AG04450 (cell line): ENCODE measurements at places on chromosomes 12 and 14. TPM values are rescaled to one million over a fixed set of nuclear protein-coding genes. Genes with fewer than 3 reads are reported as not detected.

- DNase-seq: peak; percentile 71
Measured at GRCh38 chr12:23083267-23083666, 458.3 kb downstream of the ETNK1 start.

- no peak for DNase-seq
Measured at GRCh38 chr14:106308839-106309389, 782.5 kb downstream of the TMEM121 start.

- DNase-seq: peak; percentile 8
Measured at GRCh38 chr14:81529391-81529790, 4.3 kb downstream of the SEL1L start.

DNA sequence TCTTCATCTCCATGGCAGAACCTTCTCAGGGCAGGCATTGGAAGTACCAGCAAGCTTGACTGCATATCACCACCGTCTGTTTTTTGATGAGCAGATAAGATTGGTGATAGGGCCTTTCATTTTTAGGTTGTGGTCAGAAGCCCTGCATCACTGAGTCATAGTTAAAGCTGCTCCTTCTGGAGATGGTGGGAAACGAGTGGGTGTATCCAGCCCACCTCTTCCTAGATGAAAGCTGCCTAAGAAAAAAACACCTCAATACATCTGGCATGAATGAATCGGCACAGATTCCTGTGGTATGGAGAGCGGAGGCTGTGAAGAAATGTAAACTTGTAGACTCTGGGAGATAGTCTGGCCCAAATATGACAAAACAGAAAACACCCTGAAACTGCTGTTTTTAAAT, 248.7 kb upstream of the EGLN3 start:
- DNase-seq: no peak

DNA sequence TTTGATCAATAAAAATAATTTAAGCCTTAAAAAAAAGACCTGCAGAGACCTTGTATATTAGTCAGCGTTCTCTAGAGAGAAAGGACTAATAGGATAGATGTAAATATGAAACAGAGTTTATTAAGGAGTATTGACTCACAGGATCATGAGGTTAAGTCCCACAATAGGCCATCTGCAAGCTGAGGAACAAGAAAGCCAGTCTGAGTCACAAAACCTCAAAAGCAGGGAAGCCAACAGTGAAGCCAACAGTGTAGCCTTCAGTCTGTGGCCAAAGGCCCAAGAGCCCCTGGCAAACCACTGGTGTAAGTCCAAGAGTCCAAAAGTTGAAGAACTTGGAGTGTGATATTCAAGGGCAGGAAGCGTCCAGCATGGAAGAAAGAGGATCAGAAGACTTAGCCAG, 66.3 kb downstream of the TBX5 start:
- DNase-seq: peak; percentile 39

DNA sequence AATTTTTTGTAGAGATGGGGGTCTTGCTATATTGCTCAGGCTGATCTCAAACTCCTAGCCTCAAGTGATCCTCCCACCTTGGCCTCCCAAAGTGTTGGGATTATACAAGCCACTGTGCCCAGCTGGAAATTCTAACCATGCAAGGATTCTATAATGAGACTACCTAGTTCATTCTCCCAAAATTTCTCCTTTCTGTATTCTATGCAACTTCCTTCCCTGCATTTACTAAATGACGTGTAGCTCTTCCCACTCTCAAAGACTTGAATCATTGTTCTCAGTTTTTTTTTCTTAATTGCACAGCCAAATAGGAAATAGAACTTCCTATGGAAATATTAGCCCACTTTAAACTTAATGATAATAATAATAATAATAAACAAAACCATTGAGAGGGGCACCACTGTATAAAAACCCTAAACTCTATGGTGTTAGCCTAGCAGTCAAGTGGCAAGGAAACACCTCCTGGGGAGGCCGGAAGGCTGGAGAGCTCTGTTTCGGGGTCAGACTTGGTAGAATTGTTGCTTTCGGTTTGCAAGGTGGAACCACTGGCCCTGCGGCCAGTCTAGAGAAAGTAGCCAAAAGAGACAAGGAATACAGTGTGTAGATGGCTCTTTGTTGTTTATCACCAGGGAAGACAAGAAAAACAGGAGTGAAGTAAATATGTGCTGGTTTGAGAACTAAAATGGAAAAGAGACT, 40.0 kb upstream of the TESC start:
- DNase-seq: no peak

GRCh38 chr12:21677622-21678277, 20.1 kb upstream of the LDHB start:
- DNase-seq: no peak

GRCh38 chr14:106586098-106586704, 1059.8 kb downstream of the TMEM121 start:
- DNase-seq: no peak

DNA sequence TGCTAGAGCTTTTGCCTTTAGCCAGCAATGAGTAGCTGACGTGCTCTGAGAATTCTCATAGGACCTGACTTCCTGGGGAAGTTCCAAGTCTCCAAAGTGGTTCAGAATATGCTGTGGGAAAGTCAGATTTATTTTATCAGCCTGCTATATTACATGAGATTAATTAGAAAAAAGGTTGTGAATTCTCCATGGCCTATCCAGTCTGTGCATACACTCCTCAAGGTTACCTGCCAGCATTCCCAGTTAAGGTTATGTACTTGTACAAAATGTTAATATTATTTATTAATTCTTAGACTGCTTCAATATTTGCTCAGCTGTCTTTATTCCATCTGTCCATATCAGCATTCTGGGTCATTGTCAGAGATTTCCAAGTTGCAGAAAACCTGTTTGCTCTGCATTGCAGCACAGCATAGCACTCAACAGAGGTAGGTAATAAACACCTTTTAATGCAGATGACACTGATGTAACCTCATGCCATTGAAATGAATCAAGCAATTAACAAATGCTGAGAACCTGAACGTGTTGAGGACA, 2.7 kb upstream of the SEL1L start:
- no peak for DNase-seq

DNA sequence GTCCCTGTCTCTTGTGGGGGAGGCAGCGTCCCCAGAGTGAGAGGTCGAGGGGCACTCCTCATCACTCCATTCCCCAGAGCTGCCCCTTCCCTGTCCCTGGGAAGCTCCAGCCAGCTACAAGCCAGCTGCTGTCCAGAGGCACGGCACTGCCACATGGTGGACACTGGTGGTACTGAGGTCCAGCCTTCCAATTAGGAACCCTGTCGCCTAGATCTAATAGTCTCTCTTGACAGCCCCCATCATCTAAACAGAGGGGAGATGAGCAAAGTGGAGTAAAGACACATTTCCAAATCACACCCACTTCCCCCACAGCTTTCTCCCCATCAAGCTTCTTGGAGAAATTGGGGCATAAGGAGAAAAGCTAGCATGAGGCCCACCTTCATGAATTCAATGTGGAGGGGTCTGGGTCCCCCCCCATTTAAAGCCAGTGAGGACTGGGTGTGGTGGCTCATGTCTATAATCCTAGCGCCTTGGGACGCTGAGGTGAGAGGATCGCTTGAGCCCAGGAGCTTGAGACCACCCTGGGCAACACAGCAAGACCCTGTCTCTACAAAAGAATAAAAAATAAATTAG, 2.1 kb upstream of the INHBE start:
- no peak for DNase-seq

- DNase-seq: peak; percentile 54
Measured at GRCh38 chr14:102314242-102315011, 5.1 kb upstream of the ZNF839 start.

DNA sequence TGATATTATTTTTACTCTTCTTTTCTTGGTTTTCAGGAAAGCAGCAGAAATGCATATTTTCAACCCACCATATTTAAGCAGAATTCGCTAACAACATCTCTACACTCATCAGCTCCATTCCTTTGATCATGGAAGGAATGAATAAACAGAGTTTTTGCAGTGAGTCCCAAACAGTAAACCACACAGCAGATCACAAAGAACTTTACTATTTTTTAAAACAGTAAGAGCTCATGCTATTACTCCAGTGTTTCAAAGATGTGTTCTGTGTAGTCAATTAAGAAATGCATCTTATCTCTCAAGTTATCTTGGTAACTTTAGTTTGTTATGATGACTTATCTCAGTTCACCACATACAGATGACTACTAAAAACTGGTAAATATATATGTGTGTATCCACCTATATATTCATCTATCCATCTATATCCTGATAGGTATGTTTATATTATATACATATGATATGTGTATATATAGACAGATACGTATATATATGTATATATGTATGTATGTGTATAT, 843.5 kb downstream of the BCL11B start:
- no peak for DNase-seq

- DNase-seq: no peak
Measured at GRCh38 chr12:53287741-53288216, 7.6 kb upstream of the PFDN5 start.

- DNase-seq: no peak
Measured at GRCh38 chr12:53048780-53049401, 974 bp upstream of the TNS2 start.

DNA sequence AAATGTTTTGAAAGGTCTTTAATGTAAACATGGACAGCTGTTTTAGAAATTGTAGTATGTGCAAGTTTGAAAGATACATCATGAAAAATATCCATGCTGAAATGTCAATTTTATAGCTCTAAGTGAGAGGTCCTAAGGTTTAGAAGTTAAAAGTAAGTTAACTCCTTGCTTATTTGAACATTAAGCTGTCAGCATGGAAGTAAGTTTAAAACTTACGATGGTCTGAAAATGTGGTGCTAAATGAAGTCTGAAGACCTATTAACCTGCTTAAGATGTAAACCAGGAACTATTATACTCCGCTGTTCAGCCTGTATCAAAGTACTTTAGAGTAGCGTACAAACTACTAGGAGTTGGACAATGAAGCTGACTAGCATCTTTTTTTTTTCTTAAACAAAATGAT, 1082.4 kb downstream of the TMTC2 start:
- DNase-seq: no peak

DNA sequence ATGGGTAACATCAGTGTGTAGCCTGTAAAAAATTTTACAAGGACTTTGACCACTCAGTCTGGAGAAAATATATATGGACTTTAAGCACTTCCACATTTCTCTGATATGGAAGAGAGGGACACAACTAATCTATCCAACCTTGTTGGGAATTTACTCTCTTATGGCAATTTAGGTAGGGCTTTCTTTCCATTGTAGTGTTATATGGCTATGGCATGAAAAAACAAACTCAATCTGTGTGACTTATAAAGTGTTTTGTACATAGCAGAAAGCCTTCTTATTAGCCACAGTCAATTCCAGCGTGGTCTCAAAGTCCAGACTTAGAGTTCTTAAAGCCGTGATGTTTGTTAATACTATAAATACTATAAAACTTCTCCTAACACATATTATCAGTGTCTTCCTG, 98.3 kb downstream of the NOVA1 start:
- no peak for DNase-seq

DNA sequence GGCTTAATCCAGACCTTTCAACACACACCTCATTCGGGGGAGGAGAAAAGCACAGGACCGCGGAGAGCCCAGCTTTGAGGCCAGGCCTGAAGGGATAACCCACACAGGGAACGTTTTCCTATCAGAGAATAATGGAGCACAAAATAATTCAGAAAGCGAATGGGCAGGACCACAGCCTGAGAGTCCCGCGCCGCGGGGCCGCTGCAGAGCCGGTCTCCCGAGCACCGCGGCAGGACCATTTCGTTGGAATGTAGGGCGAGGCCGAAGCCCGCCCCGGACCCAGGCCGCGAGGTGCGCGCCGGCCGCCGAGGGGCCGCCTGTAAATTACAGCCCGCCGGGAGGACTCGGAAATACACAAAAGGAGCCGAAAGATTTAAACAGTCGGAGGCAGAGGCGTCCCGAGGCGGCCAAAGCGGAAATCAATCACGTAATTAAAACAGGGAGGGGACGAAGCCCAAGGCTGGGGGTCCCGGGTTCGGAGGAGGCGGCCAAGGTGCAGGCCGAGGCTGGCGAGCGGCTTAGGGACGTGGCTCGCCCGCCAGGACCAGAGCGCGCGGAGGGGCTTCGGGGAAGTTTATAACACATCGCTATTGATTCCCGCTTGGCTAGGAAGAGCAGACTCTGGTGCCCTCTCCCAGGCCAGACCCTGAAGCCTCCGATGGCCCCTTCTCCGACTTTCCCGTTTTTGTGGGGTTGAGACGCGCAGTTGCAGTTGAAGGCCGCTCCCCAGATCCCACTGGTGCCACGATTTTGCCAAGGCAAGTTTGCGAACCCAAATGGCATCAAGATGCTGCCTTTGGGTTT, 6.3 kb upstream of the HOXC4 start:
- DNase-seq: no peak

RASAL1 gene
- polyA plus RNA-seq: not detected in 2 replicates

MGAT4C gene
- polyA plus RNA-seq: not detected in 2 replicates

TAS2R8 gene
- polyA plus RNA-seq: 0.06 TPM in 1 of 2 replicates, not detected in the other

TMEM63C gene
- polyA plus RNA-seq: not detected in 2 replicates

HNF1A gene
- not detected in 2 replicates for polyA plus RNA-seq

IFNG-AS1 gene
- polyA plus RNA-seq: not detected in 2 replicates

ADAMTS20 gene
- polyA plus RNA-seq: not detected in 2 replicates

TAPBPL gene
- 10.2 and 13.5 TPM in 2 replicates for polyA plus RNA-seq

REP15 gene
- polyA plus RNA-seq: 0.65 and 0.78 TPM in 2 replicates

TBX3 gene
- 42.2 and 54.8 TPM in 2 replicates for polyA plus RNA-seq

LRRC9 gene
- not detected in 2 replicates for polyA plus RNA-seq

SRGAP1 gene
- 21.6 and 24.9 TPM in 2 replicates for polyA plus RNA-seq

GPRC5D gene
- not detected in 2 replicates for polyA plus RNA-seq

TAS2R43 gene
- not detected in 2 replicates for polyA plus RNA-seq

NID2 gene
- polyA plus RNA-seq: 413 and 418 TPM in 2 replicates

P2RX2 gene
- not detected in 2 replicates for polyA plus RNA-seq

KLRD1 gene
- polyA plus RNA-seq: 0.11 and 0.33 TPM in 2 replicates

CDKN1B gene
- 17.9 and 23.1 TPM in 2 replicates for polyA plus RNA-seq

SIX4 gene
- 17.7 and 21.8 TPM in 2 replicates for polyA plus RNA-seq
